ENCODE measurements at places on chromosomes 13 and 19.

DNA sequence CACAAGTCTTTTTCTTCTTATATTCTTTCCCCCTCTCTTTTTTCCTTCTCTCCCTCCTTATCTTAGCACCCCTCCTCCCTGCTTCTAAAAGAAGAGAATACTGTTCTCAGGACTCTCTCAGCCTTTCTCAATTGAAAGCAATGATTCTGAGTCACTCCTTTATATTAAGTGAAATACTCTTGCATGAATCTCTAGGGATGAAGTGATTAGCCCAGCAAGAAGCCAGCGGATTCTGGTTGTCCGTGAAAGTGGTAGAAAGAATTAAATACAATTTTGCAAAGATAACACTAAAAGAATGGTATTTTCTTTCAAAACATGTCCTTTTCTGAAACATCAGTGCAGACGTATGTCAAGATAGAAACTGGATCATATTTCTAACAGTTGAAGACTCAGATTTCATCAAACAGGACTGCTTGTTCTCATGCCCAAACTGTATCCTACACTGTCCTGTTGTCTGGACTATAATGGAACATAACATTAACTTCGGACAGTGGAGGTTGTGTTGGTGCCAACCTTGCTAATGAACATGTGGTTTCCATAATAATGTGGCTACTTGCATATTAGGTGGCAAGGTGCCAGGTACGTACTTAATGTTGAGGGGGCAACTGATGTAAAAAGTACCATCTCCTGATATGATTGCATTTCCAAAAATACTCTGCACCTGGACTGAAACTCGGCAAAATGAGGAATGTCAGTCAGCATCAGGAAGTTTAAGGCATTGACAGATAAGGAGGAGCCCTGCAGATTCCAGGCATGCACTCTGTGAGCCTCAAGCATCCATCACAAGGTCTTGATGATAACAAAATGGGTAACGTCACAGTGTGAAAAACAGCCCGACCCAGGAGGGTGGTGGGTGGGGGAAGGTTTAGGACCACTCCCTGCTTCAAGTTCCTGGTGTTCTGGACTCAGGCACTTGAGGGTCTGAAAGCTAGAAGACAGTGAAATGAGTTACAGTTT is 357.2 kb downstream of the DLEU7 start:
- no peak for DNase-seq

DNA sequence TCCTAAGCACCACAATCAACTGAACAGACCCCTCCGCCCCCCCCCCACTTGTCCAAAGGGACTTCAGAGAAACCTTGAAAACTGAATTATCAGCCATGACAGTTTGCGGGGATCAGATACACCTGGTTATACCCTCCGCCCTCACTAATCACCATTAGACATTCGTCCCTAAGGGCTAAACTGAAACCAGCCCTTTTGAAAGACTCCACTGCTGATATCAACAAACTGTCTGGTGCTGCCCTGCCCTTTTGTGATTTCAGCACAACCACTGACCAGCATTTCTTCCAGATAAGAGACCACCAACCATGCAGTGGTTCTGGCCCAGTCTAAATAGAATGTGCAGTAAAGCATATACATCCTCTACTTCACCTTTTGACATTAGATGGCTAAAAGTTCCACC is 1422.9 kb downstream of the EFNB2 start:
- DNase-seq: no peak

GRCh38 chr13:50126263-50126992 is 111.2 kb downstream of the KCNRG start:
- DNase-seq: no peak

GRCh38 chr19:49954933-49955332 is 6.0 kb downstream of the SIGLEC11 start:
- DNase-seq: no peak

All from activated CD4-positive, alpha-beta T cell treated with anti-CD3 and anti-CD28 coated beads for 36 hours (primary cell).